ENCODE measurements at places on chromosomes 16 and 17.

GRCh38 chr16:84266451-84266850 is 26.6 kb upstream of the KCNG4 start:
- DNase-seq, result no peak

DNA sequence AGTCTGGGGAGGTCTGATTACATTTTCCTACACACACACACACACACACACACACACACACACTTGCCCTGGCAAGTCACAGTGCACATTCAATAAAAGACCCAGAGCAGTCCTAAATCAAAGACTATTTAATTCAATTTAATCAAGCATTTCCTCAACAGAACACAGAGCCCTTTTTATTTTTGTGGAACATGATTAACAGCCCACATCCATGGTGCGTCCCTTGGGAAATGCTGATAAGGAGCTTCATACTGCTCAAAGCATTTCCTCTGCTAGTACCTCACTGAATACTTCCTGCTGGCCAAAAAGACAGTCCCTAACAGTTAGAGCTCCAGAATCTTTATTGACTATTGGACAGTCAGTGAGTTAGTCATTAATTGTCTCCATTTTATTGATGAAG is 43.1 kb upstream of the MYH10 start:
- no peak for DNase-seq

- no peak for DNase-seq
These were observed 68.2 kb downstream of the IRX5 start for GRCh38 chr16:54998834-54999233.

DNA sequence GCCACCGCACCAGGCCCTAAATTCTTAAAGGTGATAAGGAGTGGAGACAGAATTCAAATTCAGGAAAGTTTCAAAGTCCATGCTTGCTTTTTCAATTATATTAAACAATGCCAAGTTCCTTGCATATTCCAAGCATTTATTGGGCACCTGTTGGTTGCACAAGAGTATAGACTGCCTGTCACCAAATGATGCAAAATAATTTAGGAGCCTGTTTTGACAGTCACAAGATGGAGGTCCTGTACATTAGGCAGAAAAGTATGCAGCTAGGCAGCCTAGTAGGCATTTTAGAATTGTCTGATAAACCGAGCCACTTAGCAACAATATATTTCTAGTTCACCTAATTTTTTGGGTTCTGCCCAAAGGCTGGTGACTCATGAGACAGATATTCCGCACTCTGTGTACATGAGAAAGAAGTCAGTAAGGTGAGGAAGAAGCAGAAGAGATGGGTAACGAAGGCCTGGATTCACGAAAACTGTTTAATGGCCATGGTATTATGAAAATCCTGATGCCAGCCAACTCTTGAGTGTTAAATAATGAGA is 7.3 kb downstream of the ACACA start:
- DNase-seq, result no peak

GRCh38 chr16:81646561-81646960 is 132.5 kb upstream of the PLCG2 start:
- no peak for DNase-seq

- no peak for DNase-seq
These were observed 125.4 kb downstream of the MGAT5B start for GRCh38 chr17:76993651-76994050.

DNA sequence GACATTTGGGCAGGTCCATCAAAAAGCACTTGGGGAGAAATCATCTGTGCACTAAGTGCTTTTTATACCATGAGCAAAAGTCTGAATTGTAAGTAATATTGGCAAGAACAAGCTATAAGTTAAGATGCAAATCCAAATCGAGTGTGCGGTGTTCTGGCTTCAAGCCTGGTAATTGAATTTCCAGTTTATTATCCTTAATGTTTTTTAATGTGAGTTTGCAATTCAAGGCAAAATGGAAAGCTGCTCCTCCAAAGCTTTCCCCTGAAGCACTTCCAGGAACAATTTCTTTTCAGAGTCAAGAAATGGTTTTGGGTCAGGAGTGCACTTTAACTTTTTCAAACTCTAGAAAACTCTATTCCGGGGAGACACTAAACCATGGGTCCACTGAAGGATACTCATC is 445.7 kb downstream of the TOX3 start:
- DNase-seq, result no peak

DNA sequence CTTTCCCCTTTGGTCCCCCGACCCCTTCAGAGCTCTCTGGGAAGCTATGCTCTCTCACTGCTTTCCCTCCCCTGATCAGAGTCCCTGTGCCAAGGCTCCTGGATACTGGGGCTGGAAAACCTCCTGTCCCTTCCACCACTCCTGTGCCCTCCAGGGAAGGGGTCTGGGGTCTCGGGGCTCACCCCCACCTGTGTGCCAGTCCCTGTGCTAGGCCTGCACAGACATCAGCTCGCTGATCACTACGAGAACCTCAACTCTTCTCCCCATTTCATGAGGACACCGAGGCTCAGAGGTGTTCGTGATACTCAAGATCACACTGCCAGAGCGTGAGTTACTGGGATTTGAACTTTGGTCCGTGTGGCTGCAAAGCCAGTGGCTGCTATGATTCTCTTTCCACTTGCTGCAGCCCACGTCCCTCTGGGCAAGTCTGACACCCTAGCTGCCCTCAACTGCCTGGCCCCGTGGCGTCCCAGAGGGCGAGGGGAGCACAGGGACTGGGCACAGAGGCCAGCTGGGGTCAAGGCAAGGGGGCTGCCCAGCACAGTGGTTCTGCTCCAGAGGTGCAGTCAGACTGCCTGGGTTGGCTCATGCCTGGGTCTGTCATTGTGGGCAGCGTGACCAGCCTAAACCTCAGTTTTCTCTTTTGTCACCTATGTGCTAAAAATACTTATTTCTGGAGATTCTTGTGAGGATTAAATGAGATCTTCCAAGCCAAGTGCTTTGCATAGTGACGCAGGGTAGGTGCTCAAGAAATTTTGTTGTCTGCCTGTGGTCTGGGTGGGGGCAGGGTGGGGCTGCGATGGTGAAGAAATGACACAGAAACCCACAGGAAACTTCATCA is 43.8 kb upstream of the TOB1 start:
- peak; percentile 71 for DNase-seq

DNA sequence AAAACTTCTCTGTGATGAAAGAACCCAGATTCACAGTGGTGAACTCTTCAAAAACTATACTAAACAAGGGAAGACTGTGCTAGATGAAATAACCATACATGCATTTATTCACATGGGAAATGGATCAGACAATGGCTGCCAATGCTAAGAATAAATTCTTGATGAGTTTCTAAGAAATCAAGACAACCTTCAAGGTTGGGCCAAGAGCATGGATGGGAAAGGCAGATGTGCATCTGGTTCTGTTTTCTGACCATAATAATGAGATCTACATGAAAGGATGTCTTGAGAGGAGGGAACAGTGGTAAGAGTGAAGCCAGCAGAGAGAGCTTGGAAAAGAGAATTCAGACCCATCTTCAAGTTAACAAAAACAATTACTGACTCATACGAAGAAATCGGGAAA is 31.4 kb downstream of the ANKRD11 start:
- no peak for DNase-seq
